Neuronal stem cell (in vitro differentiated cells): ENCODE measurements at places on chromosomes 6 and 20.

DNA sequence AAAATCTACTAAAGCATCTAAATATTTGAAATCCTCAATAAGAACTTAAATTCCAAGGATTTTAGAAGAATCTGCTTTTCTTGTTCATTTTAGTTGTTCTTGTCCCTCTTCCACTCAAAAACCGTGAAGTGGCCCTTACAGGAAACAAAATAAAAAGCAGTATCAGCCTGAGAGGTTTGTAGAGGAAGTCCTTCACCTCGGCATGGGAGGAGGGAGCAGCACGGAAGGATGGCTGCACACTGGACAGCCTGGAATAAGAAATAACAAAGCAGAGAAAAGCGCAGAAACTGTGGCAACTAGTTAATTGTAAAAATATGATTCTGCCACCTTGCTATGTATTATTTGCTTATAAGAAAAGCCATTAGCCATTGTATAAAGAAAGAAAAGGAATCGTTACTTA, 46.1 kb downstream of the RALGAPA2 start:
- DNase-seq, result no peak

- DNase-seq, result no peak
Measured at GRCh38 chr20:44958276-44958675, 1.9 kb downstream of the TOMM34 start.

- no peak for DNase-seq
Measured at GRCh38 chr6:108914235-108915022, 66.2 kb downstream of the ARMC2 start.

GRCh38 chr20:35726842-35727711, 15.0 kb downstream of the RBM39 start:
- no peak for DNase-seq
